ENCODE measurements at places on chromosomes 7 and 10.

DNA sequence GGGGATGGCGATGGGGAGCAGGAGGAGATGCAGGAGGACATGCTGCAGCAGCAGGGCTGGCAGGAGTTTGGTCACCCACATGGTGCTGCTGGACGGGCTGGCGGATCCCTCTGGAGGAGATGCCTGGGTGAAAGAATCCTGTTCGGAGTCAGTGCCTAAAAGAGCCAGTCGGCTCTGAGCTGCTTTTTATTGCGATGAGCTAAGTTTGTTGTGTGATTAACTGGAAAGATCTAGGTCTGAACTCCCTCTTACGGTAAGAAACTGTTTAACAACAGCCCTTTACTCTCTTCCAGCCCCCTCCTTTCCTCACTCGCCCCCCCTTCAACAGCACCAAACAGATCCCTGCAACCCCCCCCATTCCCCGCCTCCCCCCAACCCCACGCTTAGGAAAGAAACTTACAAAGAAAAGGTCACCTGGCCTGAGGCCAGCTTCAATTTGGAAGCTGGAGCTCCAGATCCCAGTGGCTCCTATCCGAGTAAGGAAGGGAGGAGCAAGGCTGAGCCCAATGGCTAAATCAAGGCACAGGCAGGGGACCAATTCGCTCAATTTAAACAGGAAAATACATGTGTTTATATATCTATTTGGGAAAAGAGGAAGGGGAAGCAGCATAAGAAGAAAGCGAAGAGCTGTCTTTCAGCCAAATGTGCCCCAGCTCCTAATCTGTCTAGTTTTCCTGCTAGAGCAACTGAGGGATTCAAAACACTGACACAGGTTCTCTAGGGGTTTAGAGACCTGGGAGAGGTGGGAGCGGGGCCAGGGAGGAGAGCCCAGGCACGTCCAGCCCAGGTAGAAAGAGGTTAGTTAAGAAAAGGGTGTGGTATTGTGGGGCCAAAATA is at the start of gene HGF:
Gene HGF, minus strand, starts transcription at position 157 of the 837 bp plus-strand sequence. Its CDS starts 76 bp downstream, at position 81.
- DNase-seq = peak; percentile 18

DNA sequence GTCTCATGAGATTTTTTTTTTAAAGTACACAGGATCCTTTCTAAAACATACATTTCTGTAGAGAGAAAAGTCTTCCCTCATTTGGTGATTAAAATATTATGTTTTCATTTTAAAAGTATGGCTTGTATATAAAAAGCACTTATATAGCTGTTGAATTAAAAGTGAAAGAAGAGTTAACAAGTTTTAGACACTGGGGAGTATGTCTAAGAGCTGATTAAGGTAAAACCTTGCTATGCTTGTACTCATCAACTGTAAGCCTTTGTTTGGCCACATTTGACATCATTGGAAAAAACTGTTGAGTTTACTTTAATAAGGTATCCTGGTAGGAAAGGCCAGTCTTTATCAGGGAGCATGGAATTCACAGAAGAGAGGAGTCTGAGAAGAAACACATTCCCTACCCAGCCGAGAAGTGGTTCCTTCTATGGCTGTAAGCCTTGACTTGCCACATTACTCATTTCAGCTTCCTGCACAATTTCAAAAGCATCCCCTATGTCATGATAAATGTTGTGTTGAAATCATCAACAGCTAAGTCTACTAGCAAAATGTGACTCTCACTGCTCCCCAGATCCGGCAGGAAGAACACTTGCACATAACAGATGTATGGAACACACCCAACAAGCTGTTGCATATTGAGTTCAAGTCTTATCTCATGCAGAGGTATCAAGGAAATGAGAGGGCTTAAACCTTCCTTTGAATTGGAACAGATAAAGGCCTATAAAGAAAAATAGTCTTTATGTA is 171.8 kb upstream of the CDK1 start:
- DNase-seq = no peak

- DNase-seq = no peak
These were observed 36.0 kb upstream of the FRMD4A start for GRCh38 chr10:14366760-14367159.

- no peak for DNase-seq
These were observed 42.8 kb upstream of the GSDME start for GRCh38 chr7:24800073-24800472.

DNA sequence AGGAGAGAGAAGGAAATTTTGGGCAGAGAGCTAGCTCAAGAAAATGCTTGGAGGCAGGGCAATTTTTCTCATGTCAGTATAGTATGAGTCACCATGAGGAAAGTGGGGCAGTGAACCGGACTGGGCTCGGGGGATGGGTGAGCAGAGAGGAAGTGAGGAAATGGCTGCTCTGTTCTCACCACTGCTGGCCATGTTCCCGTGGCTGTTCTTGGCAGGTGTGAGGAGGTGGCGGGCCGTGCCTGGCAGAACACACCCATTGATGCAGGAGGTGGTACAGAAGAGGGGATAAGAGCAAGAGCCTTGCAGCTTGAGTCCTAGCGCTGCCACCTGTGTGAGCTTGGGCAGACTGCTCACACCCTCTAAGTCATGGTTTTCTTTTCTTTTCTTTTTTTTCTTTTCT is 304.4 kb upstream of the LYZL1 start:
- DNase-seq = peak; percentile 44

GRCh38 chr7:43763183-43763582 is 4.7 kb downstream of the BLVRA start:
- DNase-seq = no peak

DNA sequence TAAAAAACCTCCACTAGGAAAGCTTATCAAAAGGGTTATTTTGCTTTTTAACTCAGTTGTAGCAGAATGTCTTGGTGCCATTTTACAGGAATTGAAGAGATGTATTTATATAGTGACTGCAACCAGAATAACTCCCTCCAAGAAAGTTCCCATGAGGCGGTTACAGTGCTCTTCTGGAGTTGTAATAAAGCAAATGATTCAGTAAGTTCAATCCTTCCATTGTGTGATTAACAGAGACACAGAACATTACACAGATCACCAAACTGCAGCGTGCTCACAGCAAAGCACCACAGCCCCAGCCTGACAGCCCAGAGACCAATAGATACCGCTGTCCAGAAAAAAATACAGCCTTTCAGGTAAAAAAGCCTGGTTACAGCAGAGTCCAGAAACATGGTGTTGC is 21.9 kb upstream of the CABCOCO1 start:
- DNase-seq = no peak

DNA sequence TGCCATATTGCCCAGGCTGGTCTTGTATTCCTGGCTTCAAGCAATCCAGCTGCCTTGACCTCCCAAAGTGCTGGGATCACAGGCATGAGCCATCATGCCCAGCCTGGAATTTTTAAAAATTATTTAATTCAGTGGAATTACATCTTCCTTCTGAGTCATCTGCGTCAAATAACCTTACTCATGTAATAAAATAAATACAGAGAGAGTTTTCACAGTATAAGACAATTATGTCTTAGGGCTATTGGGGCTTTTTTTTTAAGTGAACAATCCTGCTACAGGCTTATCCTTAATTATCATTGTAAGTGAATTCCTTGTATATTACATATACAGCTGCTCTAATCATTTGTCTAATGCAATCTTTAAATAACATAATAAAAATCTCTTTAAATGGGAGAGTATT is 108.3 kb downstream of the MAPK8 start:
- no peak for DNase-seq

DNA sequence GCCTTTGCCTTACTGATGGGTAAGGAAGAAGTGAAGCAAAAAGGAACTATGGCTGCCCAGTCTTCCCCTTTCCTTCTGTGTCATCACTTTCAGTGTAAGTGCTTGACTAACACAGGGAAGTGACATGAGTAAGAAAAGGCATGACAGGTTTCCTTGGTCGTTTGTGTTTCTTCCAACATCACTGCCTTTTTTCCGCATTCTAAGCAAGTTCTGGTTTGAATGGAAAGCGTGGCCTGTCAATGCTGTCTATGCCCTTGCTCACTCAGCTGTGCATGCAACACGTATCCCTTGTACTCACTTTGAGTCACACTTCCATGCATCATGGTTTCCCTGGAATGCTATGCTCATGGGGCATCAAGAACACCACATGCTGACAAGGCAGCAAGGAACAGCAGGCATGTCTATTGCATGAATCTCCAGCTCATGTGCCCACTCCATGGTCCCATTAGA is 111.8 kb downstream of the OAT start:
- no peak for DNase-seq

- DNase-seq = no peak
These were observed 151.4 kb upstream of the PPP1R3A start for GRCh38 chr7:114070246-114070645.

DNA sequence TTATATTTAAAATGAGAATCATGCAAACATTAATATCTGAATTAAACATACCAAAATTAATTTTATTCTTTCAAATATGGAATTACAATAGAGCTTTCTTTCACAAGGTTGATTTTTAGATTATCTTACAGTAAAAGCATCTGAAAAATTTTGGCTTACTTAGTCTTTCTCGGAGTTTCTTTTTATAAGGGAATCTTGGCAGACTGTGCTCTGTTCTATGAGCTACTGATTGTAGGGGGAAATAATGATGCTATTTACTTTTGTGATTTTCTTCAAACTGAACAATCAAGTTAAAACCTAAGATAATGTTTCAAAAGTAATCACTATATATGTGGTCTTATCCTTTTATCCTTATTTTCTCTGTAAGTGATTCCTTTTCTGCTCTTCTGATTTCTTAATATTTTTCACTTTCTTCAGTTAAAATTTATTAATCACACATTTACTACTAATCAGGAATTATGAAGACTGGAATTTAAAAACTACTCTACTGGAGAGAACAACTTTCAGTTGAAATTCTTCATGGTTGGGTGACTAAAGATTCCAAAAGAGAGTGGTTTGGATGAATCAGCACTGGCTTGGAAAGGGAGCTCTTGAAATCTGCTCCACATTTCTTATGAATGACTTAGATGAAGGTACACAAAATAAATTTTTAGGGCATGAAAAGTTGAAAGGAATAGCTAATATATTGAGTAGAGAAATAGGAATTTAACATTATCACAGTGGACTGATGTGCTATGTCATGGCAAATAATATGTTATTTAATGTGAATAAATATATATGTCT is 103.9 kb downstream of the PPP1R9A start:
- no peak for DNase-seq

DNA sequence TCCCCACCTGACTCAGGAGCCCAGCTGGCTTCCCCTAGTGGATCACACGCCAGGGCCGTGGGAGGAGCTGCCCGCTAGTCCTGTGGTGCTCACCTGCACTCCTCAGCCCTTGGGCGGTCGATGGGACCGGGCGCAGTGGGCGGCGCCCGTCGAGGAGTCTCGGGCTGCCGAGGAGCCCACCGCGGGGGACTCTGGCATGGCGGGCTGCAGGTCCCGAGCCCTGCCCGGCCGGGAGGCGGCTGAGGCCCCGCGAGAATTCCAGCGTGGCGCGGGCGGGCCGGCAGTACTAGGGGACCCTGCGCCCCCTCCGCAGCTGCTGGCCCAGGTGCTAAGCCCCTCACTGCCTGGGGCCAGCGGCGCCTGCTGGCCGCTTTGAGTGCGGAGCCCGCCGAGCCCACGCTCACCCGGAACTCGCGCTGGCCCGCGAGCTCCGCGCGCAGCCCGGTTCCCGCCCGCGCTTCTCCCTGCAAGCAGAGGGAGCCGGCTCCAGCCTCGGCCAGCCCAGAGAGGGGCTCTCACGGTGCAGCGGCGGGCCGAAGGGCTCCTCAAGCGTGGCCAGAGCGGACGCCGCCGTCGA is 367.9 kb downstream of the TYW1 start:
- DNase-seq = no peak

GRCh38 chr7:41459623-41460261 is 243.1 kb downstream of the INHBA start:
- DNase-seq = no peak

- no peak for DNase-seq
These were observed 167.8 kb upstream of the MYO3A start for GRCh38 chr10:25766213-25766612.

DNA sequence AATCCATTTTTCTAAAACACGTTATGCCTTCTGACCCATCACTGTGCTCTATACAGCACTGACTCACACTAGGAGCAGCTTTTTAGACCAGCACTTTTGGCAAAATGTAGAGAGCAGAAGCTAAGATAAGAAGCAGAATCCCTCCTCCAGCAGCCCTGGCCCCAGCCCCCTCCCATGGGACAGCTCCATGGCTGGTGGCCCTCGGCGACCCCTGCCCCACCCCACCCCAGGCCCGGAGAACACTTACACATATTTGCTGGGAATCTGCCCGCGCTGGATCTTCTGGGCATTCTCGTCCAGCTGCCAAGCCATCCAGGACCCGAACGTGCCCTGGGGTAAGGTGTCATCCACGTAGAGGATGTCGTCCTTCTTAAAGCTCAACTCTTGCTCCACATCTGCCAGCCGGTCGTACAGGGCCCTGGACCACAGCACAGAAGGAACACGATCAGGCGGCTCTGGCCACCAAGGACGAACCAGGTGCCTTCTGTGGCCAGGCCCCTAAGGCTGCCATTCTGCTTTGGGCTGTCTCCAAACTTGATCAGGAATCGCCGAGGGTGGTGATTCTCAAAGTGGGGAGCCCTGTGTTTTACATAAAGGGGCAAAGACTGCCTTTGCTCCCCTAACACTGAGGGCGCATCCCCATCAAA is 119.9 kb downstream of the DLG5 start:
- DNase-seq = no peak

DNA sequence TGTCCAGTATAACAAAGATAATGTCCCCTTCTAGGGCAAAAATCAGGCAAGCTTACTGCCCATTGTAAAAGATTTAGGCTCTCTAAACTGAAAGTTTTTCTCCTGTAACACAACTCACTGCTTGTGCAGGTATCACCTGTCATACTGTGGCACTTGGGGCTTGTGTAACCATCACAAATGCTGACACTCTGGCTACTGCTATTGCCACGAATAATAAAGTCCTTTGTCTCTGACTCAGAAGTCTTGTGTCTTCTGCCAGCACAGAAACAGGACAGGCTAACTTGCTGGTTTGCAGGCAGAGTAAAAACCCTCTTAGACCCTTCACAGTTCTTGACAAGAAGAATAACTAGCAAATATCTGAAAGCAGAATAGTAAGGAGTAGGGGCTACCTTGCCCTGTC is 273.9 kb downstream of the RPS24 start:
- DNase-seq = no peak

- no peak for DNase-seq
These were observed 86.6 kb upstream of the MACROH2A2 start for GRCh38 chr10:69965919-69966662.

DNA sequence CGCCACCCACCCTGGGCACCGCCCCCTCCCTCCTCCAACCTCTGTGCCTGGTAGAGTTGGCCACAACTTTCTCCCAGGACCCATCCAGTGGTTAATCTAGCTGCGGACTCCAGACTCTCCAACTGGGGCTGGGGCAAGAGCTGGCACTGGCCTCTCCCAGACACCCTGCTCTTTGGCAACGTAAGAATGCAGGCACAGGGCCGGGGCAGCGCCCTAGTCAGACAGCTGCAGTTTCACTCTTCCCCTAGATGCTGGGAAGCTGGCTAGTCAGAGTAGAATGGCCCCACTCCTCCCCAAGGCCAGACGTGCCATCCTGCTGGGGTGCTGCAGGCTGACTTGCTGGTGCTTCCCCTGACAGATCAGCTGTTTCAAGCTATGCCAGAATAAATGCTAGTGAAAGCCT is 22.1 kb downstream of the HSPA12A start:
- DNase-seq = peak; percentile 27

All from transverse colon (tissue), 4 donors.